AG04450 (cell line): ENCODE measurements at places on chromosomes 13 and 19. TPM values are rescaled to one million over a fixed set of nuclear protein-coding genes. Genes with fewer than 3 reads are reported as not detected.

The ZNF541 gene
- not detected in 2 replicates for polyA plus RNA-seq

The SHFL gene
- 25.0 and 25.9 TPM in 2 replicates for polyA plus RNA-seq

The TUBA3C gene
- polyA plus RNA-seq = not detected in 2 replicates

The LIM2 gene
- polyA plus RNA-seq = not detected in 2 replicates

The SLC35E1 gene
- polyA plus RNA-seq = 35.7 TPM in 2 replicates

The CCDC8 gene
- 9.2 and 10.5 TPM in 2 replicates for polyA plus RNA-seq

The SPTBN4 gene
- polyA plus RNA-seq = 1.3 and 1.9 TPM in 2 replicates

The ICAM3 gene
- 6.7 and 10.1 TPM in 2 replicates for polyA plus RNA-seq

The KLK2 gene
- polyA plus RNA-seq = not detected in 2 replicates

DNA sequence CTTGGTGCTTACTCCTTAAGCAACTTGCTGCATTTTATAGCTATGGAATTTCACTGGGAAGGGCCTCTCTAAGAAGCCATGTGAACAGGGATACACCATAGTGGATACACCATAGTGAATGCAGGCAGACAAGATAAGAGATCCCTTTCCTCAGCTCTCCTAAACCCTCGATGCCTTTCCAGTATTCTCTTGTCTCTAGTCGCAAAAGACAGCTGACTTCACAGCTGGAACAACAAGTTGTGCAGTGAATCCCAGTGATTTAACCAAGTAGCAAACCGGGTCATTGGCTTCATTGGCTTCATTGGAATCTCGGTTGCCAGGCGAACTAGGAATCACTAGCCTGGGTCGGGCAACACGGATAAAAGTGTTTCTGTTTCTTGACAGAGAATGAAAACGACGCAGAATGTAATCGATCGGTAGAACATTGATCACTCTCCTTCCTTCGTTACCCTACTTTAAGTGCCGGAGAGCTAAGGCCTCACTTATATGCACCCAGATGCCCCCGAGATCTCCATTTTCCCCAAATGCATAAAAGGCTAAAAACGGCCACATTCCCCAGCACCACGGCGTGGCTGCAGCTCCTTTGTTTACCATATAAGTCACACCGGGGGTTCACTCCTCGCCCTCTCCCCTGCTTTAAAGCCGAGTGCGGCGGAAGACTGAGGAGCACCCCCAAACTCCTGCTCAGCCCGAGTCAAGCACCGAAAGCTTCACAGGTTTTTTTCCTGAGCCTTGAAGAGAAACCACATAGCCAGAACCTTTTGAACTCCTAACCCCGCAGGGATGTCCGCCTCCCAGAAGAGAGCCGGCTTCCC, 674 bp downstream of the TRPC4 start:
- DNase-seq = no peak

DNA sequence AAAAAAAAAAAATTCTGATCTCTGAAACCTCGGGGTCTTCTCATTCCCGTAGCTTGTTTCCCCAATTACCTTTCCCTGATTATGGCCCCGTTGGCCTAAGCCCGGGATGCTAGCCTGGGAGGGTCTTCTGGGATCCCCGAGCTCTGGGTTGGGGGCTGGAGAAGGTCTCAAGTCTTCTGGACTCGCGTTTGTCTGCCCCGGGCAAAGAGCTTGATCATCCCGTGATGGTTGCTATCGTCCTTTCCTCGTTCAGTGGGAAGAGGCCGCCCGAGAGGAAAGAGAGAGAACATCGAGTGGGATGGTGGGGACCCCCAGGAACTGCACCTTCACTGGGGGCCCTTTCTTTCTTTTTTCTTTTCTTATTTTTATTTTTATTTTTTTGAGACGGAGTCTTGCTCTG, 2.4 kb downstream of the GNA15 start:
- no peak for DNase-seq

DNA sequence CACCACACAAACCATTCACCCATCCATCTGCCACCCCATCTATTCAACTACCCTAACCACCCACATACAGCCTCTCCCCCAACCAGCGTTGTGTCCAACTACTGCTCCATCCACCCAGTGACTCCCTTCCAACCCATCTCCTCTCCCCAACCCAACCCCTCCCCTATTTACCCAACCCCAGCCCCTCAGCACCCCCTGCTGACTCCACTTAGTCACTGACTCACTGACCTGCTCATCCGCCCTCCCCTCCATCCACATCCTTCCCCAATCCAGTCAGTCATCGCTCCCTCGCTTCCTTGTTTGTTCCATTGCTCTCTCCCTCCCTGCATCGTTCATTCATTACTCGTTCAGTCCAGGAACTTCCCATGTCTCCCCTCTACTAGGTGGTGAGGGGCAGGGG, 39.2 kb downstream of the KCNC3 start:
- DNase-seq = no peak

DNA sequence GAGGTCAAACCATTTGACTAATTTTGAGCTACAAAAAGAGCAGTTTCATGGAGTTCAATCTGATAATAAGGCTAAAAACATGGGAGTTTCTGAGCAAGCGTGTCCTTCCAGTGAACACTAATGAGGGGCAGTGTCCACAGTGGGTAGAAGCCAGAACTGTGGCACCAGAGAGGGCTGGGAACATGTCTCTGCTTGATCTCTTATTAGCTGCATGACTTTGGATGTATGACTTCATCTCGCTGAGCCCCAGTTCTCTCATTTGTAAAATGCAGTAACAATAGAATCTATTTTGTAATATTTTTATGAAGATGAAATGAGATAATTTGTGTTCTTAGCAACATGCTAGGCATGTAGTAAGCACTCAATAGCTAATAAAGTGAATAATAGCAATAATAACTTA, 69.8 kb downstream of the HS6ST3 start:
- no peak for DNase-seq

GRCh38 chr13:106349080-106349931, 186.2 kb downstream of the EFNB2 start:
- DNase-seq = no peak

- DNase-seq = no peak
Observed at GRCh38 chr19:47020992-47021496, 1.4 kb downstream of the NPAS1 start.

GRCh38 chr19:53388904-53389303, 6.0 kb upstream of the ZNF765 start:
- no peak for DNase-seq

DNA sequence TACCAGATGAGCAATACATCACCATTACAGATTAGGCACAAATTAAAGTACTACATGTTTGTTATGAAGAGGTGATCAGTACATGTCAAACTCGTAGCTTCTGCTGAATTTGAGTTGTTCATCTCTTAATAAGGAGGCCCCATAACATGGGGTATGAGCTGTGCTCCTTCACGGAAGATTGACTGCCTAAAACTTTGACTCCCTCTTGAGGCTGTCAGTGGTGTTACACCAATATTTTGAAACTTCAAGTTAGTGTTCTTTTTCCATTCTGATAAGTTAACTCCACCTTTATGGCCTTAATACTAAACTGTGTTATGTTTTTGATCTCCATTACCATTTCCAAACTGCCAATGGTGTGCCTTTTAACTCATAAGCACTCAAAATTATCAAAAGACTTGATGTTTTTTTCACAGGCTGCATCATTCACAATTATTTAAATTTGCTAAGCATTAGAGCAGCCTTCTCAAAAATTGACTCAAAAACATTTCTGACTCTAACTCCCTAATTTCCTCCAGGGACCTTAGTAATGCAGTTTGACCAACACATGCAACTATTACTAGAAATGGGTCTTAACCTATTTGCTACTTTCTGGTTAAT, 1591.5 kb downstream of the PCDH9 start:
- DNase-seq = peak; percentile 34

GRCh38 chr13:77506874-77507273, 28.6 kb upstream of the SCEL start:
- no peak for DNase-seq

GRCh38 chr13:75417656-75418055, 64.3 kb downstream of the TBC1D4 start:
- DNase-seq = no peak

GRCh38 chr13:74869846-74870245, 612.1 kb downstream of the TBC1D4 start:
- DNase-seq = no peak

DNA sequence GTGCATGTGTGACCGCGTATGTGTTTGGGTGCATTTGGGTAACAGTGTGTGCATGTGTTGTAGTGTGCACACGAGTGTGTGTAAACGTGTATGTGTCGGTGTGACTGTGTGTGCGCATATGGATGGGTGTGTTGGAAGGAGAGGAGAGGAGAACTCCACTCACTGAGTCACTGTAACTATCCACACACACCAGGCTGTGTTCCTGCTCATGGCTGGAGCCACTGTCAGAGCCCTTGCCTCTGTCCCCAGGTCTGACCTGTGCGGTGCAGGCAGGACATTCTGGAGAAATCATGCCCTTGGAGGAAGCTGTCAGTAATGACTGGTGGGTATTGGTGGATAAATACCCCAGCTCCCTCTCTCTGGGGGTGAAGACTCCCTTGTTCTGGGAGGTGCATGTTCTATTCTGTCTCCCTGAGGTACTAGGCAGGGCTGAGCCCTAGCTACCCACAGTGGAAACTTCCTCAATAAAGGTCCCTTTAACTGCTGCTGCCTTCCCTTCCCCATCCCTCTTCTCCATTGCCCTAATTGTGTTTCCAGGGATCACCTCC, 48.4 kb downstream of the CYP4F22 start:
- DNase-seq = no peak

DNA sequence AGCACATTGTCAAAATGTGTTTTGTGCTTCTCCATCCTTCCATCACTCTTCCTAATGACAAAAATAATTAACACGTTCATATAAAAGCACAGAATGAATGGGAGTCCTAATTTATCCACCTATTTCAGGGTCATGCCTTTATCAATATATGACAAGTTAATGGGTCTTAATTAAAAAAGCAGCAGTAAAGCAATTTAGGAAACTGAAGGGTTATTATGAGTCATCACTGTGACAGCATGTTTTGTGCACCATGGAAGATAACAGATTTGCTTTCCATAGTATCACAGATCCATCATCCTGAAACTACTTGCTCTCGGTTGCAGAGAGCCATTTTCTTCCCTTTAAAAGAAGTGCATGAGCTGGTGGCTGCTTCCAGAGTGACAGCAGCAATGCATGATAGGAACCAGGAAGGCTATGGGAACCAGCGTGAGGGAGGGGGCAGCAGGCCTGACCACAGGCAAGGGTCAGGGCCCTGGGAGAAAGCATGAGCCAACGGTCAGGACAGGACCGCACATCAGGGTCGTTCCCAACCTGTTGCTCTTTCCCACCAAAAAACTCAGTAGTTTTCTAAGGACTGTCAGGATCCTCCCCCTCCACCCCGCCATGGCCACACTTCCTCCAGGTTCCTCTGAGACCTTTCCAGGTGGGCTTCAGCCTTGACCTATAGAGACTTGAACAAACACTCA, 784.1 kb downstream of the UQCRFS1 start:
- DNase-seq = no peak

DNA sequence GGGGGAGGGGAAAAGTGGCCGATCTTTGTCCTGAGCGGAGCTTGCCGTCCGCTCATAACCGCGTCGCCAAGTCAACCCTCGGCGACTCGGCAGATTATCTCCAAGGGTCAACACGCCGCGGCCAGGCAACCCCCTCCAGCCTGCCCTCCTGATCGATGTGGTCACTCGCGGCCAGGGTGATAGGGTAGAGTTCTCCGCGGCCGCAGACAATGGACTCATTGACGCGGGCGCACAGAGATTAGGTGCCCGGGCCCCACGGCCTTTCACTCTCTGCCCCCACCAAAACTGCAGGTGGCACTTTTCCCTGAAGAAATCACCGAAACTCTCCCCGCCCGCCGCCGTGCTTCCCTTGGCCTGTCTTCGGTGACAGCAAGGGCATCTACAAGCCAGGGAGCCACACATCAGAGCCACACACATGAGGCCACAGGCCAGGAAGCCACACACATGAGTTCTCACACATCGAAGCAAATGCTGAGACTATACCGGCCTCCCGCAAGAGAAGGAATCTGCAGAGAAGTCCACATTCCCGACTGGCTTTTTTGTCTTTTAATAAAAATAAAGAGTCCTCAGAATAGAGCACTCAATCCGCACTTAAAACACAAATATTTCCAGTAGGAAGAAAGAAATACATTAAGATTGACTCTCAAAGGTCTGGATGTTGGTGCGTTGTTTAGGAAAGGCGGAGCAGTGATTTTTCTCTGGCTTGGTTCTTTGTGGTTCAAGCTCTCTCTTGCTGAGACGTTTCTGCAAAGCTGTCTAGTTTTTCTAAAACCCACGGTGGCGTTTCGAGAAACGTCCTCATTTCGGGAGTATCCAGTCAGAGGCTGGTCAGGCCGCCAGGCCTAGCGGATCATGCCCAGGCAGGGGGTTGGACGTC, 1.5 kb upstream of the PDX1 start:
- no peak for DNase-seq

DNA sequence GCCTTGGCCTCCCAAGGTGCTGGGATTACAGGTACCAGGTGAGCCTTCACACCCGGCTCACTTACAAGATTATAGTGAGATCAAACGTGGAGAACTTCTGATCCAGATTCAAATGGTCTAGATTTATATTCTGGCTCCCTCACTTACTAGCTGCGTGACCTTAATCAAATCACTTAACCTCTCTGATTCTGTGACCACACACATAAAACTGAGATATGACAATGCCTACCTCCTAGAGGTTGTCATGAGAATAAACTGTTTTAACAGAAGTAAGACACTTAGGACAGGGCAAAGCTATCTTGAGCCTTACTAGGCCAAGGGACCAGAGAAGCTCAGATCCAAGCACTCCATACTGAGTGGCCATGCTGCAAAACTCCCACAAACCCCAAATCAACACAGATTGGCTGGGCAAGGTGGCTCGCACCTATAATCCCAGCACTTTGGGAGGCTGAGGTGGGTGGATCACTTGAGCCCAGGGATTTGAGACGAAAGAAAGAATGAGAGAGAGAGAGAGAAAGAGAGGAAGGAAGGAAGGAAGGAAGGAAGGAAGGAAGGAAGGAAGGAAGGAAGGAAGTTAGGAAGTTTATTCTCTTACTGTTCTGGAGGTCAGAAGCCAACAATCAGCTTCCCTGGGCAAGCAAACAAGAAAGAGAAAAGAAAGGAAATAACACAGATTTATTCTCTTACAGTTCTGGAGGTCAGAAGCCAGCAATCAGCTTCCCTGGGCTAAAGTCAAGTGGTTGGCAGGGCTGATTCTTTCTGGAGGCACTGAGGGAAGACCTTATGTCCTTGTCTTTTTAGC, 46.1 kb upstream of the MAP3K10 start:
- no peak for DNase-seq

DNA sequence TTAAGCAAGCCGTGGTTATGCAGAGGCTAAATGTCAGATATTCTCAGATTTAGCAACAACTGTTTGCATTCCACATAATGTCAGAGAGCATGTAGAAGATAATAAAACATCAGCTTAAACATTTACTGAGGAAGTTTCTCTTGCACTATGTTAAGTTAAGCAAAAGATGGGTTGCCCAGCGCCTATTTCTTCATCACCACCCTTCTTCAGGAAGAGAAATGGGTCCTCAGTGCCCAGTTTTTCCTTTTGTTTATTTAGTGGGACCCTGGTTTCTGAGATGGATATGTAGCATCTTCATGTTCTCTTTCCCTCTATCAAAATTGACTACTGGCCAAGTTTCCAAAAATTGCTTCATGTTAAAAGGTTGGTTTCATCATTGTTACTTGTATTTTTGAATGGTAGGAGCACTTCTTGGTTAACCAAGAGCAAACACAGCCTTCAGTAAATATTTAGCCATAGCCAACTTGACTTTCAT, 356.8 kb downstream of the RFC3 start:
- DNase-seq = no peak

- no peak for DNase-seq
Observed at GRCh38 chr19:46809534-46810272, 21.3 kb upstream of the SLC1A5 start.
